Foreskin keratinocyte (primary cell): ENCODE measurements at places on chromosomes 3 and 15.

- DNase-seq: no peak
These were observed 46.7 kb downstream of the CHCHD6 start for GRCh38 chr3:126750756-126751121.

DNA sequence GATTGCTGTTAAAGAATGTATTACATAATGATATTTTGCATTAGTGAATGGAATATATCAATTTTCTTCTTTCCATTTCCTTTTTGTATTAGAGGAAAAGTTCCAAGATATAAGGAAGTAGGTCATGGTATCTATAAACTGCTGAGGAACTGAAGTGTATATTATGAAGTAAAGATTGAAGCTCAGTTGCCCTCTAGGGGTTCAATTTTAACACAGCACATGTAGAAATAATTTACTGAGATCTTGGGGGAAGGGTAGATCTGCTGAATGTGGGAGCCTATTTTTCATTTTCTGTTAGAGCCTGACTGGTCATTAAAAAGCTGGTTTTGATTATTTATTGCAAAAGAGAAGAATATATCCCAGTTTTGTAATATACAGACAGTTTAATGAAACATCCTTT lies 45.2 kb downstream of the CMC1 start:
- peak; percentile 26 for DNase-seq

GRCh38 chr3:156033428-156033827 lies 87.0 kb upstream of the KCNAB1 start:
- no peak for DNase-seq

- DNase-seq: peak; percentile 90
These were observed 135.7 kb upstream of the IL12A start for GRCh38 chr3:159852821-159853505.

DNA sequence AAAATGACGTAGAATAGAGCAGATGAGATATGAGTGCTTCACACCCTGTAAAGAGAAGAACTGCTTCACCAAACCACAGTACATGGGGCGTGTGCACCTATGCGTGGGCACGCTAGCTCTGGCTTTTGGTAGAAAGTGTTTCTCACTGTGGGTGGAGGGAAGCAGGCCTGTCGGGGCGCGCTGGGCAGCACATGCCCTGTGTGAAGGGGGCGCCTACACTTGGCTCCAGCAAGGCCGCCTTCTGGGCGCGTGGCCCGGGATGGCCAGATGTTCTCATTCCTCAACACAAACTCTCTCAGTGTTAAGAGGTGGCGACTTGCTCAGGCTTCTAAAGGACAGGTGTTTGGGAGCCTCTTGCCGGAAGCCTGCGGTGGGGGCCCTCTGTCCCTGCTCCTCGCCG lies 90.0 kb downstream of the FBLN2 start:
- peak; percentile 69 for DNase-seq

- no peak for DNase-seq
These were observed 449.3 kb downstream of the TAFA4 start for GRCh38 chr3:68483041-68483440.

DNA sequence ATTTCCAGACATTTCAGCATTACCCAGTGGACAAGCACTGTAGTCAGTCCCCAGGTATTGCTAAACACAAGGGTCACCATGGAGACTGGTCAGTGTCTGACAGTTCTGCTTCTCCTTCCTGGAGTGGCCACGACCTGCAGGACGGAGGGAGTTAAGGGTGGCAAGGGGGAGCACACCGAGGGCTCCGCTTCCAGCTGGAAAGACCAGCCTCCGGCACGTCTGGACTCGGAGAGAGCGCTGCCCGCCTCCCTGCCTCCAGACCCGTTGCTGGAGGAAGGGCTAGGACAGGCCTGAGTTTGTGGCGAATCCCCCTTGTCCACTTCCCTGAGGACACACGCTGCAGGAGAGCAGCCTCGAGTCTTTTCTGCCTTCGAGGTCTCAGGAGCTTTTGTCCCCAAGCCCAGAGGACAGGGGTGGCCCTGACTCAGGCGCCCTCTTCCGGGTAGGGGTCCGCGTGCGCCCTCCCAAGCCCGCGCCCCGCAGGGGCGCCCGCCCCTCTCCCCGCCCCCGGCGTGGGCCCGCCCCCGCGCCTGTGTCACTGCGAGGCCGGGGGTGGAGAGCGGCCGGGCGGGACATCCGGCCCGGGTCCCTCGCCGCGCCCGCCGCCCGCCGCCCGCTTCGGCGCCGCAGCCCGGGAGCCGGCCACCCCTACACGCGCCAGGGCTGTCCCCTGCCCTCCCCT lies at the start of gene CHST14:
TSS of gene CHST14 (plus strand) at position 562 of the 682 bp plus-strand sequence. CDS start 230 bp downstream, outside the sequence.
- DNase-seq: no peak

- no peak for DNase-seq
These were observed 88.2 kb upstream of the STT3B start for GRCh38 chr3:31444220-31445142.

- DNase-seq: peak; percentile 77
These were observed 162.4 kb upstream of the LRRN1 start for GRCh38 chr3:3636815-3637214.

GRCh38 chr3:67044955-67045354 lies 46.8 kb downstream of the KBTBD8 start:
- DNase-seq: no peak

GRCh38 chr3:99246010-99246654 lies 344.6 kb upstream of the DCBLD2 start:
- peak; percentile 79 for DNase-seq

DNA sequence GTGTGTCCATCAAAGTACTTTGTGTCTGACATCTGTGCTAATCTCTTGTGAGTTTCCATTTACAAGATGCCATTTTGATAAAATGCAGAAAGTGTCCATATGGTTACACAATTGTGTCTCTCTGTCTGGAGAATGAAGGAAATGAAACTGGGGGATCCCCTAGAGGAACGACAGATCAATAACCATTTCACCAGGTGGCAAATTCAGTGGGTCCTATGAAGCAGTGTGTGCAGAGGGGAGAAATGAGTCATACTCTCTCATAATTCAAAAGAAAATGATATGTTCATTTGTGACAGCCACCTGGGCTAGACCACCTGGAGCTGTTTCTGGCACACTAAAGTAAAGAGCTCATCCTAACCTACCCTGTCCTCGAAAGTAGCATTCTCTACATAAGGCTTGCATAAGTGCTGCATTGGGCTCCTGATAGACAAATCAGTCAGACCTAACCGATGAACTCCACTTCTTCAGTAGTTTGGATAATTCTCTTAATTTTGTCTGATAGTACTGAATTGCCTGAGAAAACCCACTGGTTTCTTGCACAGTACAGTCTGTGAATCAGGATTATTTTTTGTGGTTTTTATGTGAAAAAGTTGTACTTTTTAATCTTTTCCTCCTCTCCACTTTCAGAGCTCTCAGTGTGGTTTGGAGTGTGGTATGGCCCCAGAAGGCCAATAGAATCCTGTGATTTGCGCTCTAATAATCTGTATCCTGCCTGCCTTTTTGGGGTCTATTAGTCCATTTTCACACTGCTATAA lies 10.3 kb upstream of the CD47 start:
- no peak for DNase-seq

DNA sequence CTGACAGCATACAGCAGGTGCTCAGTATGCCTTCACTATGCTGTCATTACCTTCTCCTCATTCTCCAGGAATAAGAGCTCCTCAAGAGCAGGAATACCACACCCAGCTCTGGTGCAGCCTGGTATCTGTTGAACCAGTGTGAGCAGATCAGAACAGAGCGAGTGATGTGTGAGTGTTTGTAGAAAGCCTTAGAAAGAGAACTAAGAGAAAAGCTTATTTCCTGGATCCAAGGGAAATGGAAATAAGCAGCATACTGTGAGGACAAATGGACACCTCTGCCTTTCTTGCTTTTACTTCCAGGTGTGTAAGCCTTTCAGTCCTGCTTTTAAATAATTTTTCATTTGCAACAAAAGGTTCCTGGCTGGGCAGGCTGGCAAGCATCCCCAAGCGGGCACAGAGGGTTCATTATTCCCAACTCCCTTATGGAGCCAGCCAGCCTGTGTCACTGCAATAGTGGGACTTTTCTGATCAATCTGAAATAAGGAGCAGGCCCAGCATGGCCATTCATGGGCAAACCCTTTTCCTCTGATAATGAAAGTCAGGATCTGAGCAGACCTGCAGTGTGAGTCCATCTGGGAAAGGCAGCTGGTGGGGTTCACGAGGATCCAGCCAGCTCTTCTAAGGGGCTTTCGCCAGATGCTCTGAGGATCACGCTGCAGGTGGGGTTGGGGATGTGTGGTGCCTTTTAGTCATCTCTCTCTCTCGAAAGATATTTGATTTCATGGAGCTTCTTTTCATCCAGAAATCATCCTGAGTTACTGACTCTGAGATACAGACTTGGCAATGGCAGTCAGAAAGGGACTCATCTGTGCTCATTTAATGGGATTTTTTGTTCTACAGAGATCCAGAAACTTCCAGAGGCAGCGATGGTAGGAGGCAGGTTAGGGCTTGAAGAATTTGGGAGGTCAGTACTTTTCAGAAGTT lies 594.9 kb upstream of the CFAP20DC start:
- DNase-seq: no peak
